AG09319 (cell line): ENCODE measurements at places on chromosomes 6 and 20.

DNA sequence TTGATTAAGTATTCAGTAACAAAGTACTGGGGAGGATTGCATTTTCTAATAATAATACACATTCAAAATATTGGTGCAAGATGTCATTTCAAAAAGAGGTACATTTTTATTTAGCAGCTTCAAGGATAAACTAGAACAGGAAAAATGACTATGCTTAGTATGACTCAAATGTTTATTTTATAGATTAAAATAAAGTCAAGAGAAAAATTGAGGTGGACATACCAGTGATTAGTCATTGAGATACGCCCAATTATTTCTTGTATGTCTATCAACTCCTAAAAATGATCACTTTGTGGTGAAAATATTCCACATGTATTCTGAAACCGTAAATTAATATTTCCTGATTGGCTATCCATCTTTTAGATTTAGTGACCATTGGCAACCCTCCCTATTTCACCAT lies 96.7 kb downstream of the PHF3 start:
- DNase-seq, result no peak

GRCh38 chr20:57622579-57623381 lies 2.6 kb upstream of the ZBP1 start:
- DNase-seq, result no peak

DNA sequence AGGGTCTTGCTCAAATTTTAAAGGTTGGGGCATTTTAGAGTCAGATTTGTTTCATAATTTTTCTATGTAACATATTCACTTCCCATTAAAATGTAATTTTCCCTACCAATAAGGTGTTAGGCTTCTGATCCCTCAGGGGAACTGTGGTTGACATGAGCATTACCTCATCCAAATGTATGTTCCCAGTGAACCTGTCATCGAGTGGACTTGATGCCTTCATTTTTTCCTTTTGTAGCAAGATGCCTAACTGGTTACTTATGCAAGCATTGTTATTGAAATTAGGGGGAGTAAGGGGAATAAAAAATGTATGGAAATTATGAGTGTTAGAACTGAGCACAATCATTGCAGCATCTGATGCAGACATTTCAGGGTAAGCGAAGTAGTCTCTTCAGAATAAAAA lies 360.5 kb downstream of the BCKDHB start:
- no peak for DNase-seq

GRCh38 chr6:37381579-37381978 lies 27.8 kb downstream of the RNF8 start:
- no peak for DNase-seq

DNA sequence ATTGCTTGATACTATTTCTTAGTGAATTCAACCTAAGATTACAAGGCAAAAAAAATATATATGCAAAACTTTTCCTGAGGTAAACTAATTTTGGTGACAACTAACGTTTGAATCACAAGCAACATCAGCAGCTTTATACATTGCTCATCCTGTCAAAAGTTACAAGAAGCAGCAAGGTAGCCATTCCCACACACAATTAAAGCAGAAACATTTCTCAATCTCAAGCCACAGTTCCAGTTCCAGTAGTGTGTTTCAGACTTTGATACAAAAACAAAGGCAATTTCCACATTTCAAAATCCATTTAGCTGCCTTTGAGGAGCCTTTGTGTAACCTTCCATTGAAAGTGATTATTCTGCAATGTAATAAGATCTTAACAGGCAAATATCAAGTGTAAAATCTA lies 191.0 kb downstream of the WDR27 start:
- no peak for DNase-seq

GRCh38 chr6:169999367-169999766 lies 247.9 kb downstream of the ERMARD start:
- no peak for DNase-seq

GRCh38 chr6:1267790-1268762 lies 43.8 kb upstream of the FOXQ1 start:
- DNase-seq, result no peak

- DNase-seq, result no peak
These were observed 2.4 kb upstream of the FOXA2 start for GRCh38 chr20:22586645-22587310.

GRCh38 chr6:156114541-156114940 lies 658.9 kb upstream of the NOX3 start:
- no peak for DNase-seq

DNA sequence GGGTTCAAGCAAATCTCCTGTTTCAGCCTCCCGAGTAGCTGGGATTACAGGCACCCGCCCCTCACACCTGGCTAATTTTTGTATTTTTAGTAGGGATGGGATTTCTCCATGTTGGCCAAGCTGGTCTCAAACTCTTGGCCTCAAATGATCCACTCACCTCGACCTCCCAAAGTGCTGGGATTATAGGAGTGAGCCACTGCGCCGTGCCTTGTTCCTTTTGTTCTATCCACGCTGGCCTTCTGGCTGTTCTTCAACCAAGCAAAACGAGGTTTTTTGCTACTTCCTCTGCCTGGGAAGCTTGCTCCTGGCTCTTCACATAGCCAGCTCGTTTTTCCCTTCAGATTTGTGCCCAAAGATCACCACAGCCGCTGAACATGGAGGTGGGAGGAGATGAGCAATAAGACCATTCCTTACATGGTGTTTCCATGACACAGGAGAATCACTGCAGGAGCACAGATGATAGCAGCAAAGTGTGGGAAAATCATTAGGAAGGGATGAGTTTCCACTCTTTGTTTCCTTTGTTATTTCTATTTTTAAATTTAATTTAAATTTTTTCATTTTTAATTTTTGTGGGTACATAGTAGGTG lies 201.0 kb upstream of the ZNF217 start:
- no peak for DNase-seq

DNA sequence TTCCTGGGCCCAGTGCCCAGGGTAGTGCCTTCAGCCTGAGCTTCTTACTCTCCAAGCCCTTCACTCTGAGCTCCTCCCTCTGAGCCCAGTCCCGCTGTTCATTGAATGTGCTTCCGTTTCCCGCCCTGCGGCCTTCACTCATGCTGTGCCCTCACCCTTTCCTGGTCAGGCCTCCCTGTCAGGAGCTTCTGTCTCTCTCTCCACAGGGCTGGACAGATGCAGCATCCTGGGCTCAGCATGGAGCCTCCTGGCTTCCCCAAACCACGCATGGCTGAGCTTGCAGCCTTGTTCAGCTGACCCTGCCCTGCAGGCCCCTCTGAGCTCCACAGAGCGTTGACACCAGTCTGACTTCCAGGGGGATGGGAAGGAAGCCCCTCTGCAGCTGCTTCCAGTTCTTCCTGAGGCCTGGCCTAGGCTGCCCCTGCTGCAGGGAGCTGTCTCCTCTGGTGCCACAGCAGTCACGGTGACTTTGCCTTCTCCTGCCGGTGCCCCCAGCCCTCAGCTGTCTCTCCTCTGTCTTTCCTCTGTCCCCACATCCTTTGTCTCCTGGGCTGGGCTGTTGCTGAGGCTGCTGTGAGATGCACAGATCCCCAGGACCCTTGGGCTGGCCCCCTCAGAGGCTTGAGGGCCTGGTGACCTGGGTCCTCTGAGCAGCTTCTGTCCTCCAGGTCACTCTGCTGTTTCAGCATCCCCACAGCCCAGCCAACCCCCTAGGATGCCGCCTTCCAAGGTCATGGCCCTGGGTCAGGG lies 7.9 kb upstream of the MYT1 start:
- DNase-seq, result no peak

- no peak for DNase-seq
These were observed 281.6 kb downstream of the PLCB1 start for GRCh38 chr20:8413691-8414090.

DNA sequence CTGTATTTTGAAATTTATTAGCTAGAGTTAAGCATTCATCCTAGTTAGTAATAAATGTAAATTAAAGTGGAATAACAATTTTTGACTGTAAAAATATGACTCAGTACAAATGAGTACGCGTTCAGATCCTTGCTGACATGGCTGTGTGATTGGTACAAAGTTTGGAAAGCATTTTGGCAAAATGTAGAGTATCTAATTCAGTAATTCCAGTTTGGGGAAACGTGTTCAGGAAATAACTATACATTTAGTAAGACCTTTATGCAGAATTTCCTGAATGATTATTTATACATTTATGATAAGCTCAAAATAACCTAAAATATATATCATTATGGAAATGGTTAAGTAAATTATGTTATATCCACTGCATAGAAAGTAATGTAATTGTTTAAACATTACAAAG lies 8.0 kb downstream of the VTA1 start:
- DNase-seq, result no peak

DNA sequence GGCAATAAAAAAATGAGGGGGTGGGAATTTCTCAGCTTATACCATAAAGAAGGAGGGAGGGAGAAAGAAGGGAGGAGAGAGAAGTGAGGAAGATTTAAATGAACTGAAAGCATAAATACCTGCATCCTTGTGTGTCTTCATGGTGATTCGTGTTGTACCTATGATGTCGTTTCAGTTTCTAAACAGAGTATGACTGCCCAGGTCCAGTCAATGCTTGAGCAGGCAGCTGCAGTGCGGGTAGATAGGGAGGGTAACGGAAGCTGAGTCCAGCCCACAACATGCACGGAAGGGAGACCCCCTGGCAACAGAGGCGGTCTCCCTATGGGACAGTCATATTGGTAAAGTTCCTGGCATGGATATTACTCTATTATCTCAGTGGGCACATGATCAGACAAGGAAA lies 184.5 kb downstream of the KIF16B start:
- no peak for DNase-seq

GRCh38 chr20:8128291-8129060 lies 3.6 kb upstream of the PLCB1 start:
- no peak for DNase-seq

DNA sequence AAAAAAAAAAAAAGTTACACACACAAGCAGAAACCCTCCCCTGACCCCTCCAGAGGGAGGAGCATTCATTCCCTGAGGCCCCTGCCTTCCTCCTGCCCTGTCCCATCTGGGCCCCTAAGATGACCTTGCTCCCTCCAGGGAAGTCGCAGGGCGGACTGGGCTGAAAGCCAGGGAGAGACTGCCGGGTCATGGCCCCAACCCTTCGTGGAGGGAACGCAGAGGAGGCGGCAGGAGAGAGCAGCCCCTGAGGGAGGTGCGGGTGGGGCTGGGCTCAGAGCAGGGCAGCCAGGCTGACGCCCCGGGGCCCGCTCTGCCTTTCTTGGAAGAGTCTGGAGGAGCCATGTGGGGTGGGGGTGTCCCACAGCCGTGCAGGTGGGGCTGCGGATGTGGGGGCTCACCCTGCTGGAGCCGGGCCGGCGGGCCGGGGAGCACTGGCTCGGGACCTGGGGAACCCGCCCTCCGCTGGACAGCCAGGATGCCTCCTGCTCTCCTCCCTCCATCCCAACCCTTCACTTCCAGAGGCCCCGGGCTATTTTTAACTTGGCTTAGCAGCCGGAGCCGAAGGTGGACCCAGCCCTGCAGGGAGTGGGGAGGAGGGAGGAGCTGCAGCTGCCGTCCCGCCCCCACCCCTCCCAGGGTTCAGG lies 15.0 kb upstream of the ABHD16B start:
- no peak for DNase-seq

GRCh38 chr6:49772285-49772684 lies 14.8 kb downstream of the PGK2 start:
- no peak for DNase-seq

GRCh38 chr6:13081189-13081563 lies 247.2 kb downstream of the TBC1D7 start:
- DNase-seq, result no peak

- DNase-seq, result no peak
These were observed 57.4 kb upstream of the PSMF1 start for GRCh38 chr20:1060985-1061384.

DNA sequence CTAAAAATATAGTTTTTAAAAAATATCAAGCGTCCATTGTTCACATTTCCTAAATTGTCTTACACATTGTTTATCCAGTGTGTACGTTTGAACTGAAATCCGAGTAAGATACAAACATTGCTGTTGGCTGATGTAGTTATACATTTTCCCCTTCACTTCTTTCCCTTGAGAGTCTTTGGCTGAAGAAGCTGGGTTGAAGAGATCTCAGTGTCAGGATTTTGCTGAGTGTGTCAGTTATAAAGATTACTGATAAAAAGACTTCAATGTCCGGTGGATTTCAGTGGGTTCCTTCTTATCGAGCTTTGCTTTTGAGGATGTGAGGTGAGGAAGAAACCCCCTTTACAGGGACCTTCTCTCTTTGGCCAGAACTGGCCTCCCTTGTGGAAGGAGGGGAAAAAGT lies 20.5 kb downstream of the RFPL4B start:
- no peak for DNase-seq

- DNase-seq, result no peak
These were observed 50.5 kb downstream of the NINL start for GRCh38 chr20:25534845-25535244.

- no peak for DNase-seq
These were observed 82.7 kb upstream of the NXT1 start for GRCh38 chr20:23267909-23268308.

DNA sequence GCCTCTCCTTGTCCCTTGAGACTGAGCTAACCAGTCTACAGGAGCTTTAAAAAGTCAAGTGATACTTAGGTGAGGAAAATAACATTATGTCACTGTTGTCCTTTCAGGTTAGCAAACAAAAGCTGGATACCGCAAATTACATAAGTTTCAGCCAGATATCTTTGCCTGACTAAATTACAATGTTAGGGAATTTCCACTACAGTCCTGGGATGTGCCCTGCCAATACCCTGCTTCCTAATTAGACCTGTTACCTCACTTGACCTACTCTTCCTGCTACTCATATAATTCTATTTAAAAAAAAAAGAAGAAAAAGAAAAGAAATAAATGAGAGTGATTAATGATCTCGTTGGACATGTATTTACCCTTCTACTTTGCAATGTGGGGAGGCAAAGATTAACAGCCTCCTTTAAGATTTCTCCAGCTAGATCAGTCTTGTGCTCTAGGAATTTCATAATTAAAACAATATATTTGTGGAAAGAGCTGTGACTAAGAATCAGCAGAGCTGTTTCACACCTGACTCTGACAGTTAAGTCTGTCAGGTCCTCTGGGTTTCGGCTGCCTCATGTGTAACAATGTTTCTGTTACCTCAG lies 318.9 kb downstream of the HDGFL1 start:
- no peak for DNase-seq

GRCh38 chr6:154154389-154154967 lies 115.4 kb downstream of the OPRM1 start:
- DNase-seq, result peak; percentile 61
